ENCODE measurements at places on chromosomes 11 and 22.

DNA sequence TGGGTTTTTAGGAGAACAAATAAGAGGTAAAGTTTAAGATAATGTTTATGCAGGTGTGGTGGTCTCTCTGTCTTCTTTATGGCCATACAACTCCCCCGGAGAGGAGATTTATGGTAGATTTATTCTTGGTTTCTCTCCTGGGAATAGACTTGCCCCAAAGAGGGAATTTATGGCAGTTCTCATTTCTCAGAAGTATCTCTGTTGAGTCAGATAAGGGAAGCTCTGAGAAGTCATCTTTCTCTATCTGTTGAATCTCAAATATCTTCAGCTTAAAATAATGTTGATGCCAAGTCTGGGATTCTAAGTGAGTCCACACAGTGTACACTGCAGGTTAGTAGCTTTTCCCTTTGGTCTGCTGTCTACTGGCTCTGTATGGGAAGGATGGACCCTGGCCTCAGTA is 276.4 kb upstream of the PLET1 start:
- DNase-seq: no peak

DNA sequence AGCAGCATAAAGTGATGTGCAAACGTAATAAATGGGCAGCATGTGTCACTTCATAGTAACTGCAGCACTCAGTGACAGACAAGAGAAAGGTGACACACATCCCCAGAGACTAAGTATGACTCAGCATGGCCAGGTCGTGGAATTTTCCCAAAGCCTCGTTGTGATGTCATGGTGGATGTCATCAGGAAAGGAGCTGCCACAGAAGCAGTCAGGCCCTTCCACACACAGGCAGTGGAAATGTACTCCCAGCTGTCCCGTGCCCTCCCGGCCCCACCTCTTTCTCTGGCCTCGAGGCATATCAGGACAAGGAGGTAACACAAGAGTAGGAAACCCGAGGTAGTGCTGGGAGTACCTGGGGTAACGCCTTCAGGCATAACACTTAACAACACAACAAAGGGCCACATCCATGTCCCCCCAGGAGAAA is 8.1 kb downstream of the PC start:
- peak; percentile 78 for DNase-seq

DNA sequence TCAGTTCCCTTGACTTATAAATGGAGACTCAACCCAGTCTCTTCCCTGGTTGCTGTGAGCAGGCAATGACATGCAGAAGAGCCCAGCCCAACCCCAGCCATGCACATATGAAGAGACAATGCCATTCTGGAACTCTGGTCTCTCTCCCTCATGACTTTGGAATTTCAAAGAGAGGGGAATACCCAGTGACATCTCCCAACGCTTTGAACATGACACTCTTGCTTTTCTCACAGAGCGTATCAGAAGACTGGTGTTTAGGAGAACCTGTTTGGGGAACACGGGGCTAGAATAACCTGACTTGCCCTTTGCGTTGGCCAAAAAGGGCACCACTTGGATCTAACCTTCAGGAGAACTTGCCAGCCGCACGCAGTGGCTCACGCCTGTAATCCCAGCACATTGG is 12.9 kb downstream of the RANGAP1 start:
- no peak for DNase-seq

DNA sequence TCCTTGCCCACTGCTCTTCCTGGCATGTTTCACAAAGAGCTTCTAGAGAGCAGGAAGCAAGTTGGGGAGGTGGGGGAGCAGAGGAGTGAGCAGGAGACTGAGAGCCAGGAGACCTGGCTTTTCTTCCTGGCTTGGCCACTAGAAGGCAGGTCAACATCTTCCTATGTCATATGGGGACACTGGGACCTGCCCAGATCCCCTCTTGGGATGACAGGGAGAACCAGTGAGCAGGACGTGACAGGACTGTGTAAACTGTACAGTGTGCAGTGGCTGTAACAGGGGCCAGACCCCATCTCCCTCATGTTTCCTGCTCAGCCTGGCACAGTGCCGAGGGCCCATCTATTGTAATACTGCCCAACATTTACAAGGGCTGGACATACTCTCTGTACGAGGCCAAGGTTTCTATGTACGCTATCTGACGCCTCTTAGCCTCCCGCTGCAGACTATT is 29.4 kb downstream of the GDPD5 start:
- peak; percentile 59 for DNase-seq

DNA sequence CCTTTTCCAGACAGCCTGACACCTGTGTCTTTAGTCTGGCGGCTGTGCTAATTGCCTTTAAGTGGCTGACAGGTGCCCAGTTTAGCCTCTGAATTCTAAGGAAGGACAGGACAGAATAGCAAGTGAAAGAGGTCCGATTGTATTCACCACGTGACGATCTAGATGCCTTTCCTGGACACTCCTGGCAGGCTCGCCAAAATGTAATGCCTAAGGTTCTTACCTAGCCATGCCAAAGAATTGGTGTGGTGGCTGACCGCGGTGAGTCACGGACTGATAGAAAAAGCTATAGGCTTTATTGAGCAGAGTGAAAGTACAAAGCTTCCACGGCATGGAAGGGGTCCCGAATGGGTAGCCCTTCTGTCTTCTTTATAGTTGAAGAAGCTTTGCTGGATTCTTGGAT is 26.7 kb downstream of the ANKRD42 start:
- no peak for DNase-seq

DNA sequence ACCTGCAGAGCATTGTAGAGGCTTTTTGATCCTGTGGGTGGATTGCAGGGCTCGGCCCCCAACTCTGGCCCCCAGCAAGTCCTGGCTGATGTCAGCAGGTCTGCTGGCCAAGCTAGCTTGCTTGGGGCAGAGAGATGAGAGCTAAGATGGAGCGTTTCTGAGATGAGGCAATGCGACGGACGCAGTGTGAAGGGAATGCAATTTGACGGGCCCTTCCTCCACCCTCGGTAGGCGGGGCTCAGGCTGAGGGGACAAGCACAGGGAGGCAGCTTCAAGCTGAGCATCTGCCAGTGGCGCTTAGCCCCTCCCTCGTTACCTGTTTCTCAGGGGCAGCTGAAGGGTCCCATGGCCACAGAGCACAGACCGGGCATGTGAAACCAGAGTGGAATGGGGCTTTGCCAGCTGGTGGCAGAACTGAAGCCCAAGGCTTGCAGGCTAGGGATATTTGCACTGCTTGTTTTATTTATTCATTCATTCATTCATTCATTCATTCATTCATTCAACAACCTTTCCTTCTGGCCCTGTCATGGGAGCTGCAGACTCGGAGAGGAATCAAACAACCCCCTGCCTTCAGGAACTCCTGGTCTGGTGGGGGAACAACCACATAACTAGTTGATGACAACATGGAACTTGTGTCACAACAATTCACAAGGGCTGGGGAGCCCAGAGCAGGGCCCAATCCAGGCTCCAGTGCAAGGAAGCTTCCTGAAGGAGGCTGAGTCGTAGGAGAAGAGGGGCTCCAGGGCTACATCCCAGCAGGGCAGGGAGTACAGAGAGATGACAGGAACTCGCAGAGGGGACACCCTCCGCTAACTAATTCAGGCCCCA is 66.8 kb downstream of the THAP12 start:
- DNase-seq: no peak

GRCh38 chr22:20036084-20036482 is 15.2 kb downstream of the TANGO2 start:
- DNase-seq: no peak

GRCh38 chr11:26227301-26227746 is 104.6 kb upstream of the ANO3 start:
- DNase-seq: no peak

DNA sequence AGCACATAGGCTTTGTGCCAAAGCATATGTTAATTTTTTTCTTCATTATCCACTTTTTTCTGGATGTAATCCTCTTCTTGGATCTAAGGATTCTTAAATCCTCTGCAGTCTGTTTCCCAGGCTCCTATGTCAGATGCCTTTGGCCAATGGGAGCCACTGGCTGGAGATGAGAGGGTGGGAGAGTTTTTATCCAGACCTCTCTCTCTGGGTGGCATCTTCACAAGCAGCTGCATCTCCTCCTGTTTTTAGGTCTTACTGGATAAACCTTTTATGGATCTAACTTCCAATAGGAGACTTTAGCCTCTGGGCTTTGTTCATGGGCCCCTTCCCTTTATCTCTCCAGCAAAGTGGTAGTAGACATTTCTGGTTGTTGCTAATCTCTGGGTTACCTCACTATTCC is 22.4 kb upstream of the MPPED2 start:
- no peak for DNase-seq

DNA sequence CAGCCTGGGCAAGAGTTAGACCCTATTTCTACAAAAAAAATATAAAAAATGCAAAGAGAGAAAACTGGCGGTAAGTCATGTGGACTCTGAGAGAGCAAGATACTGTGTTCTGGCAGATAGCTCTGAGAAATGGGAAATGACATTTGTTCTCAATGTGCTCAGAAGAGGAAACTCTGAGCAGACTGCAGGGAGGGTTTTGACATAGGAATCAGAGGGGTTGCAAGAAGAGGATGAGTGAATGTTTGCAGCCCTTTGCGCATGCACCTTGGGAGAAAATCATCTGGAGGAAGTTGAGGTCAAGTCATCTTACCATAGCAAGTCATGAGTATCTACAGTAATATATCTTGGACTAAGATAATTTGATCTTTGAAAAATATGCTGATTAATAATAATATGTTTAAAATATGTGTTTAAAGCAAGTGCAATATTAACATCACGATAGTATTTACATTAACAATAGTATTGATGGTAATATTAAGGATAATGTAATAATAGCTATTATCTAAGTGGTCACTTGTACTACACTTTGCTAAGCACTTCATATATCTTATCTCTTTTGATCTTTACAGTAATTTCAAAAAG is 2.6 kb downstream of the ACER3 start:
- no peak for DNase-seq

DNA sequence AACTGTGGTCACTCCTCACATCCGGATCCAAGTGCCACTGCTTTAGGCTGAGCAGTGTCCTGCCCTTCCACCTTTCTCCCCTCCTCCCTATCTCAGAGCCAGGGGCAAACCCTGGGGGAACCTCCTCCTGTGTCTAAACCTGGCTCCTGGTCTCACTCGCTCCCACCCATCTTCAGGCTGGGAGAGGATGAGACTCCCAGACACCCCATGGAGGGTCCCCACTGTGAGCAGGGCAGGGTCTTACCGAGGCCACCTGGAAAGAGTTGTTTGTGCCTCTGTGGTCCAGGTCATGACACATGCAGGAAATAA is 93.6 kb downstream of the PDE2A start:
- DNase-seq: peak; percentile 63

DNA sequence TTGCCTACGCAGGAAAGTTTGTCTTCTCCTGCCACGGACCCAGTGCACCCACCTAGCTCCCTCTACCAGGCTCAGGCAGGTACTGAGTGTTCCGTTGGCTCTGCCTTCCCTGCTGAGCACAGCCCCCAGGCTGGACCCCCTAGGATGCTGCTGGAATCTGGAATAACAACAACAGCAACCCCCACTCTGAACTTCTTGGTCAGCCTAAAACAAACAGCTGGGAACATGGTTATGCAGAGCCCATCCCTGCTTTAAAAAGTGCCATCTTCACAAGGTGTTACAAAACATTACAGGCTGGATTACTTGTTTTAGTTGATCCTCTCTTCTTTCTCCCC is 1.8 kb downstream of the OPCML start:
- no peak for DNase-seq

DNA sequence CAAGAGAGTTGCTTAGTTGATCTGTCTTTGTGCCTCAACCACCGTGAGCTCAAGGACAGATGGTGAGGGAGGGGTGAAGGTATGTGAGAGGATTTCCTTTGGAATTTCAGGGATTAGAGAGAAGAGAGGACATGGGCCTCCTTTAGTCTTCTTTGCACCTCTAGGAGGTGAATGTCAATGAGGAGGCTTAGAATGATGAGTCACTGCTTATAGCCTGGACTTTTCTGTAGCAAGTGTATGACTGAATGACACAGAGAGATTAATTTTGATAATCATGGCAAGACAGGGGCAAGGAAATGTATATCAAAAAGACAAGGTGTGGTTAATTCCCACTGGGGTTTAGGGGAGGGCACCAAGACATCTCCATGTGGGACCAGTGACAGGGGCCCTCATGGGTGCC is 947.3 kb upstream of the TENM4 start:
- DNase-seq: no peak

- DNase-seq: no peak
Observed at GRCh38 chr22:43377896-43378704, 33.7 kb upstream of the MPPED1 start.

- no peak for DNase-seq
Observed at GRCh38 chr11:64117763-64118459, 48.0 kb downstream of the MACROD1 start.

DNA sequence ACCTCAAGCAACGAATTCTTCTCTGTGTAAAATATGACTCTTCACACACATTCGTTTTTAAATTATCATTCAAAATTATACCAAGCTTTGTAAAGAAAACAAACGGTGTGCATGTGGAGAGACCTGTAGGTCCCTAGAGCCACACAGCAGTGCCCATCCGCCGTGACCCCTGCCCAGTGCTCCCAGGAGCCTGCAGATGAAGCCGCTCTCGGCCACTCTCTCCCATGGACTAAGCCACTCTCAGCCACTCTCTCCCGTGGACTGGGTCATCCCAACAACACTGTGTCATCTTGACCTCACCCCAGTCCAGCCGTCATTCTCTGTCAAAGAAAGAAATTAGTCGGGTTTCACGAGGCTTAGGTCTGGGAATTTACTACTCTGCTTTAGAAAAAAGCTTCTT is 391.6 kb downstream of the BRD1 start:
- DNase-seq: no peak

- no peak for DNase-seq
Observed at GRCh38 chr11:1009991-1010390, 26.5 kb downstream of the MUC6 start.

DNA sequence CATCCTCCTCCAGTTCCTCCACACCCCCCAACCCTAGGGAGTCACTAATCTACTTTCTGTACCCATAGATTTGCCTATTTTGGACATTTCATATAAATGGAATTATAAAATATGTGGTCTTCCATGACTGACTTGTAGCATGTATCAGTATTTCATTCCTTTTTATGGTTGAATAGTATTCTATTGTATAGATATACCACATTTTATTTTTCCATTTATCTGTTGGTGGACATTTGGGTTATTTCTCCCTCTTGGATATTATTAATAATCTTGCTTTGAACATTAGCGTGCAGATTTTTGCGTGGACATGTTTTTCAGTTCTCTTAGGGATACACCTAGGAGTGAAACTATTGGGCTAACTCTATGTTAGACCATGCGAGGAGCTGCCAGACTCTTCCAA is 23.4 kb downstream of the NAT10 start:
- no peak for DNase-seq

DNA sequence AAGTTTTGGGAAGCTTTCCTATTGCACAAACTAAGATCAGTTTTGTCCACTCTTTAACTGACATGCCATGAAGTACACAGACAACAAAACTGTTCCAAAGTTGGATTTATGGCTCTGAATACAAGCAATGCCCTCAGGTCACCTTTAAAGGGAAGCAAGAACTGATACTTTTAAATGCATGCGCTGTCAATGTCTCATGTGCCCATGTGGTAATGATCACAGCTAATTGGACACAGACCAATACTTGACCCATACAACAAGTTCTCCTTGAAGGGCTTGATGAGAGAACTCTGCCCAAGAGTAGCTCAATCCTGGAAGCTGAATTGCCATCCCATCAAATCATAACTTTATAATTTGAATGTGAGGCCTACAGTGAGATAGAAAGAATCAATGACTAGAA is 624.9 kb downstream of the ETS1 start:
- no peak for DNase-seq

Measured in coronary artery (tissue), 2 donors.